Activated CD4-positive, alpha-beta T cell treated with anti-CD3 and anti-CD28 coated beads, Interleukin-2, amount 50 U/mL, for 1 hour (primary cell): ENCODE measurements at places on chromosomes 1 and 21.
A peak's percentile ranks its signal among the peaks of the same experiment; 100 is the strongest.

DNA sequence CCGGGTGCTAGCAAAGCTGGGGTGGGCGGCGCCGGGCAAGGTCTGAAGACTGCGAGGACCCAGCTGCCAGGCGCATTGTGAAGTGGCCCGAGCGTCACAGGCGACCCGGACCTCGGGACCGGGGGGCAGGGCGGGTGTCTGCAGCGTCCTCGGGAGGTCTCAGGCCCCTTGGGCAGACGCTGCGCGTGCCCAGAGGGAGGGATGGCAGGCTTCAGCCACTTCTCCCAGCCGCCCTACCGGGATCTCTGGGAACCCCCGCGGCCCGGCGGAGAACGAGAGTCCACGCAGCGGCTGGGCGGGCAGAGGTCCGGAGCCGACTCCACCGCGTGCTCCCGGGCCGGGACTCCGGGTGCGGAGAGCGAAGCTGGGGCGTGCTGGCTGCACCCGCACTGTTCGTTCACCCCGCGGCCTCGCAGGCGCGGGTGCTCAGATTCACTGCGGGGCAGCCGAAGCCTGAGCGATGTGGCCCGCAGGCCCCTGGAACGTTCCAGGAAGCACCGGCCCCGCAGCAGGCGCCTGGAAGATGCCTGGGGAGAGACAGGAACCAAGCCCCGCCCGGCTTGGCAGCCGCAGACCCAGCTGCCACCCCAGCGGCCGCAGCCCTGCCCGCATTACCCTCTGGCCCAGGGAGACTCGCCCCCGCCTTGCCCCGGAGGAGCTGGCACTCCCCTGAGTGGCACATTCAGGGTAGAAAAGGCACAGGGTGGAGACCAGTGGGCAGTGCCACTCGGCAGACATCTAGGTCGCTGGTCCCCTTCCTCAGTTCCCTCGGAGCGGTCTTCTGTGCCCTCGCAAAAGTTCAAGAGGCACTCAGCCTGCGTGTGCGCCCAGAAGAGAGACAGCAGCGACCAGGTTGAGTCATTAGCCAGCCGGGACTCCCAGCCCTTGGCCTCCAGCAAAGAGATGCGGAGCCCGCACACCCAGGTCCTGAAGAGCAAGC lies at the start of gene CCDC185:
TSS of gene CCDC185 (plus strand) at position 141 of the 940 bp plus-strand sequence. CDS start at position 202, 61 bp downstream.
- no peak for DNase-seq

DNA sequence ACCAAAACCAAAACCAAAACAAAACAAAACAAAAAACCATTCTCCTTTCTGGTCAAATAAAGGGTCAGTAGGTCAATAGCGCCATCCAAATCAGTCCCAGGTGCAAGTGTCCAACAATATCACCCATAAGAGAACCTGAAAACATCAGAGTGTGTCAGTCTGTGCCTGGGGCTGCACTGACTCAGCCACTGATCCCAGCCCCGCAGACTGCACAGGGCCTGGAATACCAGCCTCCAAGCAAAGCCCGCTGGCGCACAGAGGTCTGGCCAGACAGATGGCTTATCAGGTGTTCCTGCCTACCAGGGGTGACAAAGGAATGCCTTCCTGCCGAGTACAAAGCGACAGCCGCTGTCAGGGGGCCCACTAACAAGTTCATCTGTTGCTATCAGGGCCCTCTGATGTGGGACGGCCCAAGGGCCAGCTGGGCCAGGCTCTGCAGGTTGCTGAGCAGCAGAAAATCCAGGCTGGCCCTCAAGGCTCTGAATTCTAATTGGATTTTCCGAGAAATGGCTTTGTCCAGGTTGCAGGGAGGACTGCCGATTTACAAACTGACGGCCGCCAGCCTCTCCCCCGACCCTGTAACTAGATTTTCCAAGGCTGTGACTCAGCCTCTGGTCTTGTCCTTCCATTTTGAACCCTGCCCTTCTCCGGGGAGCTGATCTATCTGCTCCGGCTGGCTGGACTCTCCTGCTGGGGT lies 13.7 kb upstream of the TMEM51 start:
- no peak for DNase-seq

DNA sequence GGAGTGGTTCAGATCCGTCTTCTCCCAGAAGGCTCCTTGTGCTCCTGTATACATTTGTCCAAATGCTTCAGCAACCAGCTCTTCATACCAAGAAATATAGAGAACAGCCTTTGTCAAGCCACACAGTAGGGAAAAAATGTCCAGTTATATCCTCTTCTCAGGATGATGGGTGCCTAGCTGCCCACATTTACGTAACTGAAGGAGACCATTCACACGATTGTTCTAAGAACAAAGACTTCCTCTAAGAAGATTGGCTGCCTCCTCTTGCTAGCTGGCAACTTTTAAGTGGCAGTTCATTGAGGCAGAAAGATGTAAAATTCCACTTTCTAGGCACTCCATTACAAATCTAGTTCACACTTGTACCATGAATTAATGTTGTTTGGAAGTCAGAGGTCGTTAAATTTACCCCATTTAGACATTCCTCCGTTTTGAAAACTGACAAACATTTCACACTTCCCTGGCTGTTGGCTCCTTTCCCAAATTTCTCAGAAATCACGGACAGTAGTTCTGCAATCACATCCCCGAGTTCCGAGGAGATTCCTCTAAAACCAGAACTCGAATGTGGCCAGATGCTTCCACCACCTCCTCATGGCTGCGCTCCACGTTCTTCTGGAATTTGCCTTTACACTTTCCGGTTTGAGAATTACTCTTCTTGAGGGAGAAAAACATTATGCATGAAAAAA lies 45.6 kb upstream of the CSF1 start:
- no peak for DNase-seq

DNA sequence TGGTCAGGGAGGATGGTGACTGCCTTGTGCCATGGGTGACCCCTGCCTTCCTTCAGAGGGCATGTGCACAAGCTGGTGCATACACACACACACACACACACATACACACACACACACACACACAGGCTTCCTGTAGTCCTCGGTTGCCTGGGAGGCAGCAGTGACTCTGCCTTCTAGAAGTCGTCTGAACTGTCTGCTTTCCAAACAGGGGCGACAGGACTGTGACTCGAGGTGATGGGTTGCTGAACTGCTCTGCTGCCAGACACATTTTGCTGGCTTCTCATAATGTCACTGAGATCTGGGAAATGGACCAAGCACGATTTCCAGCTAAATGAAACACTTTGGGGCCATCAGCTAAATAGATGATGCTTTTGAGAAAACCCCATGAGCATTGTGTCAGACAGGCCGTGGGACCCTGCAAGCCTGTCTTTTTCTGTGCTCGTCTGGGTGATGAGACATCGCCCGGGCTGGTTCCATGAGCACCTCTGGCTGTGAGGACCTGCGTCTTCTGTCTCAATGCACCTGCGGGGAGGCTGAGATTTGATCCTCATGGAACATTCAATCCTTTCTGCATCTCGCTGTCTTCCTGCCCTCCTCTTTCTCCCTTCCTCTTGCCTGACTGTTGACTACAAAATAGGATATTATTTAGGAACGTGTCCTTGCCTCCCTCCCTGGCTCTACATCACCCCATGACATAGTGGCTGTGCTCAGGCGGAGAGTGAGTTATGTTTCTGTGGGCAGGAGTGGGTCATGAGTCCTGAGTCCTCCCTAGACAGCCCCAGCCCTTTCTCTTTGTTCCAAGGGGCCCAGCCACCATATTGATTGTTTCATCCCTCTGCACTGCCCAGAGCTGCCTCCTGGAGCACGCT lies 436.8 kb downstream of the CAMTA1 start:
- no peak for DNase-seq

- DNase-seq: no peak
Observed at GRCh38 chr1:173532237-173532636, 55.1 kb downstream of the PRDX6 start.

GRCh38 chr1:151615711-151616504 lies 4.1 kb downstream of the SNX27 start:
- DNase-seq: no peak

GRCh38 chr21:23401278-23401677 lies 2206.0 kb downstream of the MRPL39 start:
- DNase-seq: no peak

DNA sequence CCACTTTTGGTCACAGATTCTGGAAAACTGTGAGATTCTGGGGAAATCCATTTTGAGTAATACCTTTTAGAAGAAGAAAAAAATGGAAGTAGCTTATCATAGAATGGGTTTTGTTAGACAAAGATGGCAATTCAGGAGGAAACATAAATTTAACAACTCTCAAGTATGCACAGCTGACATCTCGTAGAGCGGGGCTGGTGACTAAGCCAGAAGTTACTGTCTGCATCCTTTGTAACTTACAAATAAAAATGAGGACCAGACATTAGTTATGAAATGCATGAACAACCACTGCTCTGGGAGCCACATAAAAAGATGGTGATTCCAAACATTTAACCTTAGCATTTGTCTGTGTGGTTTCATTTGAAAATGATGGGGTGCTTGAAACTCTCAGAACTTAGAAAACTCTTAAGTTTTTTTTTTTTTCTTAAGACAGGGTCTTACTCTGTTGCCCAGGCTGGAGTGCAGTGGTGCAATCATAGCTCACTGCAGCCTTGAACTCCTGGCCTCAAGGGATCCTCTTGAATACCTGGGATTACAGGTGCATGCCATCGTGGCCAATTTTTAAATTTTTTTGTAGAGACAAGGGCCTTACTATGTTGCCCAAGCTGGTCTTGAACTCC lies 49.2 kb upstream of the ATP5PO start:
- no peak for DNase-seq

- DNase-seq: peak; percentile 31
Observed at GRCh38 chr1:247415423-247416361, at the start of gene NLRP3. TSS of gene NLRP3 (plus strand) at chr1:247416173. CDS start at chr1:247418801, 2,628 bp downstream.

DNA sequence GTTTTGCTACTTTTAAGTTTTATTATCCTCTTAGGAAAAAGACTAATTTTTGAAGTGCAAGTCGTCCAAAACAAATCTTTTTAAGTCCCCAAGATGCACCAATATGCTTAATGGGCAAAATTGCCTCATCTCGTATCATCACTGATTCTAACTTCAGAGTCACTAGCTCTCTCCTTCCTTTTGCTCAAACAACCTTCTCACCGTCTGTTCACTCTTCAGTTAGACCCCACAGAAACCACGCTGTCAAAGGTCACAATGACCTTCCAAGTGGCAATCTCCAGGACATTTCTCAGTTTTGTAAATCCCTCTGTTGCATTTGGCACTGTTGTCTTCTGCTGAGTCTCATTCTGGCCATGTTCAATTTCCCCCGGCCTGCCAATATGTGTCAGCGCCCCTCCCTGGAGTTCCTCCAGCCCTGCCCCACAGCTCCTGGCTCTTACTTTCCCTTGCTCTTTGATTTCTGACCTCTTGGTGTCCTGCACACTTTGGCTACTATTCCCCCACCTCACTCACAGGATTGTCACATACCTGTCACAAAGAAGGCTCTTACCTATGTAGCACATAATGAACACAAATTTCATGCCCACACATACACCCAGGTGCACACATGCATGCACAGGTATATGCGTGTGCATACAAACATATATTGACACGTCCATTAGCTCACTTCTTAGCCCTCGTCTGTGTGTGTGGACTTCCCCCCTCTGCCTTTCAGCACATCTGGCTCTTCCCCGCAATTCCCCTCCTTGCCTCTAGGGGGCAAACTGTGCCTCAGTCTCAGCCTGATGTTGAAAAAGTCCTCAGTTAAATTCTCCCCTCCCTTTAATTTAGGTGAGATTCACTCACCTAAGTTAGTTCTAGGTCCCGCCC lies 354.0 kb upstream of the DUSP10 start:
- DNase-seq: peak; percentile 52

DNA sequence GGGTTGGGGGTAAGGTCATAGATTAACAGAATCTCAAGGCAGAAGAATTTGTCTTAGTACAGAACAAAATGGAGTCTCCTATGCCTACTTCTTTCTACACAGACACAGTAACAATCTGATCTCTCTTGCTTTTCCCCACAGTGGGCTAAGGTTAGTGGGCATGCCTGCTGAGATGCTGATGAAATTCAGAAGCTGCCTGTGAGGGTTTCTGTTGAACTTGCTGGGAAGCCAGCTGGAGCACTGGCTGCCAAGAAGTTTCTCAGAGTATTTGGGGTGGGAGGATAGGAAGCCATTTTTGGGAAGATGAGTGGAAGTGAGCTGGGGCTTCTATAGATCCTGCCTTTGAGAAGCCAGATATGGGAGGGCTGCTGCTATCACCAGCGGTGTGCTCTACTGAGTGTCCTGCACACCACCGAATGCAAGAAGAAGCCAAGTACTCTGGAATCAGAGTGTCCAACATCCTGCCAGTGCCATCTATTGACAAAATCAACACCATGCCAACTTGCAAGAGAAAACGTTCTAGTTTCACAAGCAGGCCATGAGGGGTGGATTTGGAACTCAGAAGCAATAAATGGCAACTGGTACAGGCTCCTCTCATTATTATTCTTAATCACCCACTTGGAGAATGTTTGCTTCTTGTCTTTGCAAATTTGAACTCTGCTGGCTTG lies 102.7 kb downstream of the PTPRU start:
- no peak for DNase-seq

- no peak for DNase-seq
Observed at GRCh38 chr1:64984737-64985136, 18.4 kb upstream of the JAK1 start.

GRCh38 chr1:2468540-2468939 lies 7.5 kb upstream of the PLCH2 start:
- DNase-seq: no peak

- no peak for DNase-seq
Observed at GRCh38 chr1:185257950-185258208, 59.2 kb downstream of the IVNS1ABP start.

- DNase-seq: no peak
Observed at GRCh38 chr1:17370618-17371017, 1.4 kb upstream of the PADI6 start.

- no peak for DNase-seq
Observed at GRCh38 chr1:157626099-157626498, 28.2 kb upstream of the FCRL4 start.

DNA sequence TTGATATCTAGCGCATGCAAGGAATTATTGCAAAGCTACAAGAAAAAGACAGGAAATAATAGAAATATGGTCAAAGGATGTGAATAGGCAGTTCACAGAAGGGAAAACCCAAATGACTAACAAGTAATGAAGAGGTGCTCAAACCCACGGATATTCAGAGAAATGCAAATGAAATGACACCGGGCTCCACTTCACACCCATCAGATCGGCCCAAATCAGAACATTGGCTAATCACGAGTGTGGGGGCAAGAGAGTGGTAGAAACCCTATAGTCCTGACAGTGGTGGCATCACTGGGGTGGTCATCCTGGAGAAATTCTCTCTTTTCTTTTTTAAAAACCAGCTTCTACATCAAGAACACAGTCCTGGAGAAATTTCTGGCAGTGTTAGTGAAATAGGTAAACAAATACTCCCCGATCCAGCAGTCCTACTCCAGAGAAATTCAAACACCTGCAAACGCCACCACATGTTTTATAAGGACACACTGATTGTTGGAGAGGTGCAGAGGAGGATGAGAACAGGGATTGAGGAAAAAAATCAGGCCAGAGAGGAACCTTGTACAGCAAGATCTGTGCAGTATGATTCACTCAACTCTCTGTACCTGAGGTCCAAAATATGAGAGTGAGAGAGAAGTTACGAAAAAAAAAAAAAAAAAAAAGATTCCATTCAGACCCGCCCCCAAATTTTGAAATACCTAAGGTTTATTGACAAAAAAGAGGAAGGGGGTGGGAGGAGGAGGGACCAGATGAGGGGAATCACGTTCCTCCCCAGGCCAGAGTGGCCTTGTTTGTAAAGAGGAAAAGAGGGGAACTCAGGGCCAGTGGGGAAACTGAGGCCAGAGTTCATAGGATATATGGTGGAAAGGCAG lies 9.2 kb upstream of the TNFRSF1B start:
- no peak for DNase-seq

- DNase-seq: peak; percentile 19
Observed at GRCh38 chr1:155514582-155515187, 47.9 kb downstream of the ASH1L start.
